ENCODE measurements at places on chromosomes 6 and 20.

- DNase-seq, result no peak
Measured at GRCh38 chr20:42102000-42102399, 483.8 kb upstream of the CHD6 start.

- DNase-seq, result no peak
Measured at GRCh38 chr6:1499777-1500176, 109.9 kb upstream of the FOXC1 start.

DNA sequence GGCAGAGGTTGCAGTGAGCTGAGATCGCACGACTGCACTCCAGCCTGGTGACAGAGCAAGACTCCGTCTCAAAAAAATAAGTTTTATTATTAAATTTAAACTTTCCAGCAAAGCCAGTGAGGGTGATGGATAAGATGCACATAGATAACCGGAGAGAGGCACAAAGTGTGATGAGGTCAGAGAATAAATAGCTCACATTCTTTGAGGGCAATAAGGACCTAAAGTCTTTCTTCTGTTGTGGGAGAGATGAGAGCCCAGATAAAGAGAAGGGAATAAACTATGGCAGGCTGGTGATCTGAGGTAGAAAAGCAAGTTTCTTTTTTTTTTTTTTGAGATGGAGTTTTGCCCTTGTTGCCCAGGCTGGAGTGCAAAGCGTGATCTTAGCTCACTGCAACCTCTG lies 20.6 kb upstream of the EZR start:
- no peak for DNase-seq

DNA sequence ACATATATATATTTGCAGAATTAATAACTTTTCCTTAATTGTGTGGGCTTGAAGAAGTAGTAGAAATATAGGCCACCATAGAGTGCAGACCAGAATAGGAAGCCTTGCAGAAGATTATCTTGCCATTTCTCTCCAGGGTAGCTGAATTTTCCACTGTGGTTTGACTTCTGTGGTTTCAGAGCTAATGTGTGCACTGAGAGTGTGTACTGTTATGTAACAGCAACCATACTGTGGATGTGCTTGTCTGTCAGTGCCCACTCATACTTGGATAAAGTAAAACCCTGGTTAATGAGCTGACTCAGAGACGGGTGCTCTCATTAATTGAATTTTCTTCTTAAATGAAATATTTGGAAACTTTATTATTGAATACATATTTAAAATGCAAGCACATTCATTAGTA lies 57.2 kb downstream of the CEP43 start:
- no peak for DNase-seq

Measured in activated naive CD4-positive, alpha-beta T cell (primary cell).